ENCODE measurements at places on chromosomes 1 and 21. TPM values are rescaled to one million over a fixed set of nuclear protein-coding genes. Genes with fewer than 3 reads are reported as not detected.

Gene ZP4
- not detected for total RNA-seq

Gene EPHA10
- 4.4 TPM for total RNA-seq

Gene PEAR1
- total RNA-seq: 10.0 TPM

GRCh38 chr21:35113064-35113463 is 64.0 kb upstream of the RUNX1 start:
- no peak for DNase-seq

- no peak for DNase-seq
These were observed 44.8 kb downstream of the ATP6V1G3 start for GRCh38 chr1:198495631-198496030.

Gene KIF17
- total RNA-seq: 2.2 TPM

GRCh38 chr1:154786804-154787570 is 83.1 kb downstream of the KCNN3 start:
- no peak for DNase-seq

Gene DNAJC28
- total RNA-seq: 1.2 TPM

Gene GRHL3
- 140 TPM for total RNA-seq

DNA sequence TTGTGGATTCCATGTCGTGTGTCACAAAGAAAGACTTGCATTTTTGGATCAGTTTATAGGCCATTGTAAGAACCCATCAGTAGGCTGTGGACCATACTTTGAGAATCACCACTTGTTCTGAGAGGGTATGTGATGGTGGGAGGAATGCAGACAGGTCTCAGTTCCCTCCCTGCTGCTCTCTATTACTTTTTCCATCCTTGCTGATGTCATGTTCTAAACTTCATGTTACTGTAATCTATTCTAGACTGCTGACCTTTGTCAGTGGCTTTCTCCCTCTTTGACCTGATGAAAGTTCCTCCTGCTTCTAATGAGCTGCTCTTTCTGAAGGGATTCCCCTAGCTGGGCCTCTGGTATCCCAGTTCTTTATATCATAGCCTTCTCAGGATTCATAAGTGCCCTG is 46.1 kb downstream of the ST3GAL3 start:
- no peak for DNase-seq

Gene CHRM3
- 0.49 TPM for total RNA-seq

Gene TMPRSS3
- 1.7 TPM for total RNA-seq

Gene TTC3
- total RNA-seq: 130 TPM

- DNase-seq: no peak
These were observed 8.0 kb downstream of the ACBD6 start for GRCh38 chr1:180494370-180494769.

Gene GUCA2B
- total RNA-seq: not detected

Gene MSH4
- total RNA-seq: 0.55 TPM

DNA sequence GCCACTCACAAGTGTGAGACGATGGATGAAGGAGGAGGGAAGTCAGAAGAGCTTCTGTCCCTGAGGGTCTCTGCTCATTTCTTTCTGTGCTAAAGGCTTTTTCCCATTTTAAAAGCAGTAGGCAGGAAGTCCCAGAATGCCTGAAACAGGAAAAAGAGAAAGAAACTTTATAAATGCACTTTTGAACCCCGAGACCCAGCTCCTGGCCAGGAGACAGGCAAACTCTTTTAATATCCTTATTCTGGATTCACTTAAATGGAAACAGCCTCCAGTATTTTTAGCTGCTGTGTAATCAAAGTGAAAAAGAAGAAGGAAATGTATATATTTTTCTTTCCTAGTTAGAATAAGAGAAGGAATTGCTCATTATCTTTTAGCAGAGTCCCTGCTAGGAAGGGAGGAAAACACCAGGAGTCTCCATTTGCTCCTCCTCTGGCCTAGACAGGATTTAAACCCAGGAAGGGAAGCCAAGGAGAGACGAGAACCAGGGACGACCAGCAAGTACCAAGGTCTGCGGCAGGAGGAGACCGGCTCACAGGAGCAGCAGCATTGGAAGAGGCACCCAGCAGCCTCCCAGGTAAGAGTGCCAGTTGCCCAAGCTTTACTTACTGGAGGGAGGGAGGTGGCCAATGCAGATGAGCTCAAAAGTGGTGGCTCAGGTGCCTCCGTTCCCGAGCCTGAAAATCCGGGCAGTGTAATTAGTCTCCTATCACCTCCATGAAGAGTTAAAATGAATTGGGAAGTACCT is at the start of gene TNN:
Gene TNN (plus strand): TSS at position 472 of the 745 bp plus-strand sequence. CDS start 9,586 bp downstream, outside the sequence.
- DNase-seq: no peak

Measured in ureter (tissue), 1 donor.